GM23248 (cell line): ENCODE measurements at places on chromosomes 1 and 21. TPM values are rescaled to one million over a fixed set of nuclear protein-coding genes. Genes with fewer than 3 reads are reported as not detected.

DNA sequence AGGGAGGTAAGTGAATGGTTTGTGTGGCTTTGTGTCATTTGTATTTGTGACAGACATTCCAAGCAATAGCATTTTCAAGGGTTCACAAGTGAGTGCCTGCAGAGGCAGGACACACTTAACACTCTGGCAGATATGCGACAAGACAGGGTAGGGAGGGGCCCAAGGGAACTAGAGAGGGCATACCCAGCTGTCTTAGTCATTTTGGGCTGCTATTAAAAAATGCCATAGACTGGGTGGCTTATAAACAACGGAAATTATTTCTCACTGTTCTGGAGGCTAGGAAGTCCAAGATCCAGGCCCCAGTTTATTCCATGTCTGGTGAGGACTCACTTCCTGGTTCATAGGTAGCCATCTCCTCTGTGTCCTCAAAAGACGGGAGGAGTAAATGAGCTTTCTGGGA lies 137.4 kb downstream of the FGGY start:
- peak; percentile 91 for DNase-seq

- no peak for DNase-seq
Observed at GRCh38 chr1:226734611-226735153, 4.4 kb downstream of the ITPKB start.

- DNase-seq, result peak; percentile 89
Observed at GRCh38 chr21:36135391-36136102, 668 bp downstream of the CBR3 start.

- DNase-seq, result peak; percentile 89
Observed at GRCh38 chr1:182601416-182601786, 2.8 kb downstream of the RGS16 start.

- no peak for DNase-seq
Observed at GRCh38 chr1:206963740-206964139, 6.5 kb downstream of the FCAMR start.

The SYT14 gene
- total RNA-seq, result 1.4 and 1.7 TPM in 2 replicates

The DNAH14 gene
- total RNA-seq, result 12.6 and 20.8 TPM in 2 replicates

The MYOG gene
- total RNA-seq, result not detected in 2 replicates
